ENCODE measurements at places on chromosomes 1 and 21.

- no peak for DNase-seq
Measured at GRCh38 chr1:173453982-173454381, 23.2 kb upstream of the PRDX6 start.

DNA sequence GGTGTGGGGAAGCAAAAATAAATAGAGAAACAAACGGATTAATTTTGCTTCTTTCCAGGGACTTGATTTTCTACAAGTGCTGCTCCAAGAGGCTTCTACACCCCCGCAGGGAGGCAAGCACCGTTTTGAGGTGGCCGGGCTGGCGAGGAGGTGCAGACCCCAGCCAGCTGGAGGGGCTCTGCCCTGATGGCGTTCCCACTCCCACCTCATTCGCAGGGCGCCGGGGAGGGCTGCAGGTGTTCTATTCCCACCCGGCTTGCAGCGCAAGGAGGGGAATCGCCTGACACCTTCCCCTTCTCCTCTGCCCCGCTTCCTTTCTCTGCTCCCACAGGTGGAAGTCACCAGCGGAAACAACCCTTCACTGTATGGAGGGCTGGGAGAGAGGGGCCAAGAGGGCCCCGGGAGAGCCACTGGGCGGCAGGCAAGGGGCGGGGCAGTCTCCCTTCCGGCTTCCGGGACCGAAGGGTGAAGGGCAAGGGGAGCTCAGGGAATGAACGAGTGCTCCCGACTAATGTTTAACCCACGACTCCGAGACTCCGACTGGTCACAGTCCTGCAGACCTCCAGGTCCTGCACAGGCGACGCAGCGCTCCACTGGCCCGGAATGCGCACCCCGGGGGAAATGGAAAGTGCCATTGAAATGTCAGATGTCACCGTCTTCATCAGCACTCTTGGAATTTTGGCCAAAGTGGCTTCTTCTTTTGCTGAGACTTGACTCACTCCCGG, 29.1 kb downstream of the TEX35 start:
- DNase-seq = peak; percentile 31

DNA sequence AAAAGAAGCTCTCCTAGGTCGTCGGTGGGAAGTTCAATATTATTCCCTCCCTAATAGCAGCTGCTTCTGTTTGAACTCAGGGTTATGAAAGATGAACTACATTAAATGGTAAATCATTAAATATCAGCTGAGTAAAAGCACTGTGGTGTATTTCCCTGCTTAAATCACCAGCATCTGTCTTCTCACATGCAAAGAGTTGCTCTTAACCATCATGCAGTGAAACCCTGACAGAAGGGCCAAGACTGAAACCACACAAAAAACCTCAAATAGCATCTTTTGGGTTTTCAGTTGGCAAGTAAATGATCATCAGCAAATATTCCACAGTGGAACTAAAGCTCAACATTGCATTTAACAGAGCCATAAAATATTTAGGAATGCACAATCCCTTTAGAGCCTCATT, 380.0 kb upstream of the ADGRL2 start:
- DNase-seq = no peak

GRCh38 chr1:18111605-18112297, 4.2 kb downstream of the IGSF21 start:
- no peak for DNase-seq

- no peak for DNase-seq
Measured at GRCh38 chr1:87170157-87170556, 158.5 kb upstream of the LMO4 start.

DNA sequence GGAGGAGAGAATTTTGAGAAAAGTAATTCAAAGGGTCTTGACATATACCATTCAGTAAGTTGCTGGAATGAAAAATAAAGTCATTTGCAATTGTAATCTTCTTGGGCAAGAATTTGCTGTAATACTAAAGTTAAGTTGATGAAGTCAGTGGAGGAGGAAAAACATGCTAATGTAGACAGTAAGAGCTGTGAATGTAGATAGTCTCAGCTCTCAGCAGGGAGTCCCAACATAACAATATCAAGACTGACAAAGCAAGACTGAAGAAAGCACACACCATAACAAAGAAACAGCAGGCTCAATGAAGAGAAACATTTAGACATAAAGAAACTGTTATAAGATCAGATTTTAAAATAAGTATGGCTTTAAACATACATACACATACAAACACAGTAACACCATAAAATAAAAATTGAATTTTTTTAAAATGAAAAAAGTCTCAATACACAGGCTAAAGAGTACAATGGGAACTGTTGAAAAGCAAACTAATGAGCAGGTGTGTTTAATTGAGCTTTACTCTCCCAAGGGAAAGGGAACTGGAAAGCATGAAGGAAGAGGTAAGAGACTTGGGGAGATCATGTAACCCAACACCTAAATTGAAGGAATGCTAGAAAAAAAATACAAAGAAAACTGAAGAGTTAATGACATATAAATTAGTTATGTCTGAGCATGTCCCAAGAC, 336.3 kb upstream of the NCAM2 start:
- DNase-seq = no peak

- no peak for DNase-seq
Measured at GRCh38 chr1:213998785-213999184, 11.0 kb downstream of the PROX1 start.

- no peak for DNase-seq
Measured at GRCh38 chr1:67339623-67340343, 32.1 kb downstream of the IL12RB2 start.

GRCh38 chr1:206944703-206945102, 1.6 kb downstream of the PIGR start:
- DNase-seq = no peak

DNA sequence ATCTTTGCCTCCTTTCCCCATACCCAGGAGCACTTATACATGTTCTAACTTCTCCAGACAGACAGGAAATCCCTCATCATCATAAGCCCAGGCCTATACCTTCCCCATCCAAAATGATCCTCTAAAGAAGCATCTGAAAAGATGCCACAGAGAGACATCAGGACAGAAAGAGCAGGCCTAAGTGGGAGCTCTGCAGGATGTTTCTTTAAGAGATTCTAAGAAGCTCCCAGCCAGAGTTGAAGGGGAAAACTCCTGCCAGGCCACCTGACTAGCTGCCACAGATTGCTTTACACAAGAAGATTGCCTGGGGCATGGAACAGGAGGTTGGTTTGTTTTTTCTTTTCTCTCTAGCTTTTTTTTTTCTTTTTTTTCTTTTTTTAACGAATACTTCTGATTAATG, 275.8 kb downstream of the VAV3 start:
- DNase-seq = no peak

- no peak for DNase-seq
Measured at GRCh38 chr1:189693140-189693539, 784.5 kb downstream of the BRINP3 start.

- no peak for DNase-seq
Measured at GRCh38 chr21:43283136-43283924, 114.5 kb downstream of the CRYAA start.

DNA sequence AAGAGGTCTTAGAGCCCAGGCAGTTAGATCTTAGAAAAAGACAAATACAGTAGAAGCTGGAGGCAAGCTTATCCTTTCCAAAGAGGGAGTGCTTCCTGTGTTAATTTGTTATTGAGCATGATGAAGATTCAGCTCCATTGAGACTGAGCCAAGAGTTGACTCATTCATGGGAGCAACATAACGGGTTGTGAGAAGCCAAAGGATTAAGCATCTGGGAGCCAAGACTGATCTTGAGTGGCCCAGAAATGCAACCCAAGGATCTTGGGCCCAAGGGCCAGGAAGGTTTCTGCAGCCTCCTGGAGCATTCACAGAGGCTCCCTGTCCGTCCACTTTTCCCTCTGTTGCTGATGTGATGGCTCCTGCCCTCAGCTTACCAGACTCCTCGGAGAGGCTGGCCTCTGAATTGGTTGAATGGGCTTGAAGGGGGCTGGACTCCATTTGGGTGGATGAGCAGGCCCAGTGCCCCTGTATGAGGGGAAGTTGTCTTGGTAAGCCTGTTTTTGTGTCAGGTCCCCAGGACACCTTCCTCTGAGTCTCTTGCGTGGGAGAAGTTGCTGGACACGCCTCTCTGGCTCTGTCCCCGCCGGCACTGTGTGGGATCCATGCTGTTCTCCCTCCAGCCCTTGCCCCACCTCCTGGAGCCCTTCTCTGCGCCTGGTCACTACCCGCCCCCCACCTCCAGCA, 42.4 kb downstream of the PDE9A start:
- no peak for DNase-seq

DNA sequence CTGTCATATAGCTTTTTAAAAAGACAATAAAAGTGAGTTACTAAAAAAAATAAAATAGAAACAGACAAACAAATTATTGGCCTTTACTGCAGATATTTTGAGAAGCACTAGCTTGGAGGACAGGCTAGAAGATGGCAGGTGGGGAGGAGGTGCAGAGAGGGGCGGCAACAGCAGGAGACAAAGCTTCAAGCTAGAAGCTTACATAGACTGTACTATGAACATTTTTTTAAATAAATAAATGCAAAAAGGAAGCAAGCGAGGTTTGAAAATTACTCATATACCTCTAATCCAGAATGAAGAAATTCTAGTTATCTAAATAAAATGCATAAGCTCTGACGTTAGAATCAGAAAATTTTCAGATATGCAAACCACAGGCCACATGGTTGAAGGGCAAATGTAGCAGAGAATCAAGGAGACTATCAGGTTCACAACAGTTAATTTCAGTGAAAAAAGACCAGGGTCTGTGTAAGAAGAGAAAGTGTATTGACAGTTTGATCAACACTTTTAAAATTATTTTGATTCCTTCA, 54.9 kb downstream of the NRIP1 start:
- DNase-seq = no peak

GRCh38 chr1:79663916-79664315, 657.4 kb upstream of the ADGRL4 start:
- no peak for DNase-seq

DNA sequence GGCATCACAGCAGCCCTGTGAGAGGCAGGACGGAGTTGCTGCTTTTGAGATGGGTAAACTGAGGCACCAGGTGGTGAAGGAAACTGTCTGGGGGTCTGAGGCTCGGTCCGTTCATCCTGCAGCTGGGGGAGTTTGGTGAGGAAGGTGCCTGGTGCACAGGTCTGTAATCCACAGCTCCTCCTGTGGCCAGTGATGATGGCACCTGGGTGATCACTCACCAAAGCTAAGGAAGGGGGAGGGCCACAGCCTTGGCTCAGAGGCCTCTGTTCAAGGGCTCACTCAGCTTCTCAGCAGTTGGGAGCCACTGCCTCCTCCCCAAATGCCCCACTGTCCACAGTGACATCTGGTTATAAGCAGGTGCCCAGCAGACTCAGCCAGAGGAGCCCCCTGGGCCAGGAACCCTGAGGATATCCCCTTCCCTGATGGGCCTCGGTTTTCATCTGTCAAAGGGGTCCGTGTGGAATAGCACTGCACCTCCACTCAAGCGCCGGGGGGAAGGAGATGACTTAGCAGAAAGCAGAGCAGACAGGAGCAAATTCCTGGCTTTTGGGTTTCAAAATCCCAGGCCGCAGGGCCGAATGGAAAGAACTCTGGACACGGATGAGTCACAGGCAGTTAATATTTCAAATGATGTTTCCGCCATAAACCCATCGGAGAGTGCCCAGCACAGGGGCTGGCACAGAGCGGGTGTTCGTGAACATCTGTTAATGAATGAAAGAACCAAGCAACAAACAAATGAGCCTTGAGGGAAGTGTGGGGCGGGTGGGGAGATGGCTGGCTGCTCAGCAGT, 82.8 kb downstream of the DMRTB1 start:
- DNase-seq = no peak

GRCh38 chr1:207412845-207413244, 41.3 kb upstream of the CR2 start:
- DNase-seq = no peak

- no peak for DNase-seq
Measured at GRCh38 chr21:35332841-35333426, 283.8 kb upstream of the RUNX1 start.

GRCh38 chr1:228785366-228786330, 50.4 kb downstream of the RHOU start:
- no peak for DNase-seq

- DNase-seq = no peak
Measured at GRCh38 chr1:53121319-53122172, 20.9 kb downstream of the SLC1A7 start.

- peak; percentile 80 for DNase-seq
Measured at GRCh38 chr1:30782361-30783255, 25.0 kb upstream of the LAPTM5 start.

DNA sequence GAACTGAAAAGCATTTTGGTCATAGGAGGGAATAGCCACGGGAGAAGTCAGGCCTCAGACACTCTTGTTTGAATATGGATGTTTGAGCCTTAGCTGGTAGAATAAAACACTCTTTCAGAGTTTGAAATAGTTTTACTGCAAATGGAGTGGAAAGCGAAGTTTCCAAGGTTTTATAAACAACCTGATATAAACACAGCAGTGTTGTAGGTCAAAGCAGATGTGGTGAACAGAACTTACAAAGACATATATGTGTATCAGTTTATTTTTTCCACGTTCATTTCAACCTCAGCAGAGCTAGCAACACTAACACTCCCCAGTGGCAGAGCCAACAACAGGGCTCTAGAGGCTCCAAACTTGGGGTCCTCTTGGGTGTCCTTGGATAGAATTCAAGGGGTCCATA, 89.9 kb downstream of the WLS start:
- no peak for DNase-seq

GRCh38 chr1:42239555-42239954, 75.0 kb upstream of the GUCA2A start:
- DNase-seq = no peak

GRCh38 chr1:219350172-219350931, 176.7 kb downstream of the LYPLAL1 start:
- no peak for DNase-seq

GRCh38 chr1:29043274-29043965, 80.3 kb downstream of the TMEM200B start:
- DNase-seq = no peak

Data from neural crest cell (in vitro differentiated cells).